ENCODE measurements at places on chromosomes 6 and 20. TPM values are rescaled to one million over a fixed set of nuclear protein-coding genes. Genes with fewer than 3 reads are reported as not detected.

GRCh38 chr20:23446505-23446904 lies 6.2 kb downstream of the CST11 start:
- peaks cover 6% of the 10 kb centered on the region for H3K27me3 ChIP-seq
- H3K4me1 ChIP-seq, result 0 out of 2 replicates have a peak, but pooled peaks cover 8% of the 10 kb centered on the region
- H3K36me3 ChIP-seq, result no peaks in the 10 kb centered on the region
- H3K27ac ChIP-seq, result no peak overlapping the region
- DNase-seq, result peak; percentile 85

GRCh38 chr6:114216789-114217467 lies 125.9 kb downstream of the HS3ST5 start:
- H3K27ac ChIP-seq, result 0 out of 2 replicates have a peak overlapping the region, but pooled peaks have one; percentile 7
- H3K36me3 ChIP-seq, result peaks cover 17% of the 10 kb centered on the region
- H3K4me3 ChIP-seq, result no peak overlapping the region
- peaks cover 45% of the 10 kb centered on the region for H3K4me1 ChIP-seq
- no peak for DNase-seq

DNA sequence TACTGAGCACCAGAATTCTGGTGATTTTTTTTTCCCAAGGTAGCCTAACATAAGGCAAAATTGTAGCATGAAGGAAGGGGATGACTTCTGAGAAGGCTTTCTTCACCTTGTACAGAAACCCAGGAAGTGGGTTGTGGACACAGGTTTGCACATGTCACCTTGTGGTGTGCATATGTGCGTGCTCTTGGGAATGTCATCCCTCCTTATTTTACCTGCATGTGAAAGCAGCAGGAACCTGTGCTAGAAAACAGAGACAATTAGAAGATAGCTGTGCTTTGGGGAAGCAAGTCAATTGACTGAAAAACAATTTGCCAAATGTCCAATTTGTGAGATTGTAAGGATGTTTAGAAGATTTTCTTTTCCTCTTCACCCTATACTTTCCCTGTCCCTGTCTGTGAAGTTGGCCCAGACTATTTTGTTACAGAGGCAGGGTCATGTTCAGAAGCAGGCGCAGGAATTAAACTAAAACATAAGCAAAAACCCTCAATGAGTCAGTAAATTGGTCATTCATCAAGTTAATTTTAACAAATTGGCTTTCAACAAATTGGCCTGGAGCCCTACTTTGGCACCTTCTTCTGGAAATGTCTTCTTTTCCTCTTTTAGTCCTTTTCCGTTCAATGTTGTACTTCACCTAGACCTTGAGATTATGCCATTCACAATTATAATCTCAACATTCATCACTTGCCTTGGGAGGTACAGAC lies 261.2 kb downstream of the ADGB start:
- H3K27me3 ChIP-seq, result no peaks in the 10 kb centered on the region
- no peak for DNase-seq
- H3K4me1 ChIP-seq, result peaks cover 7% of the 10 kb centered on the region
- H3K4me3 ChIP-seq, result no peak overlapping the region
- no peak overlapping the region for H3K27ac ChIP-seq
- H3K36me3 ChIP-seq, result no peaks in the 10 kb centered on the region

DNA sequence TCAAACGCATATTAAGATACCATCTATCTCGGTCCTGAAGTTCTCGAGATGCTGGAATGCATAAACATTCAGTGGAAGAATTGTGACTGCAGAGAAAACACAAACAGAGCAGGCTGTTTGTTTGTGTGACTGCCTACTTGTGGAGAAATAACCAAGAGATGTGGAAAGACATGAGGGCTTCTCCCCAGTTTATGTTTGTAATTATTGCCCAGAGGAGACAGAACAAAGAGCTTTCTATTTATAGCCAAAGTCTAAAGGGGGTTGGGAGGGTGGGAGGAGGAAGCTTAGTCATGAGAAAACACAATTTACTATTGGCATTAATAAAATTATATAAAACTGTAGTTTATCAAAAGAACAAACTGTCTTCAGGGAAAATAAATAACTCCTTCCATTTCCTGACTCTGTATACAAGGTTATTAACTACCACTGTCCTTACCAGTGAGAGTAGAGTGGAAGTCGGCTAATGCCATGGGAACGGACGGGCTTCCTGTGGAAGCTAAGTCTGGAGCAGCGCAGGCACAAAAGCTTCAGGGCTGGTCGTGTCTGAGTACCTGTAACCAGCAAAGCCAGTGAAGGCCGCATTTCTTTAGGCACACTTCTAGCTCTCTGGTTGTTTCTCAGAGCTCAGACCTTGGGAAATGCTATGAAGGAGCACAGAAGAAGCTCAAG lies 200.2 kb upstream of the SUPT3H start:
- H3K27ac ChIP-seq, result no peak overlapping the region
- no peaks in the 10 kb centered on the region for H3K27me3 ChIP-seq
- H3K4me1 ChIP-seq, result 0 out of 2 replicates have a peak, but pooled peaks cover 3% of the 10 kb centered on the region

DNA sequence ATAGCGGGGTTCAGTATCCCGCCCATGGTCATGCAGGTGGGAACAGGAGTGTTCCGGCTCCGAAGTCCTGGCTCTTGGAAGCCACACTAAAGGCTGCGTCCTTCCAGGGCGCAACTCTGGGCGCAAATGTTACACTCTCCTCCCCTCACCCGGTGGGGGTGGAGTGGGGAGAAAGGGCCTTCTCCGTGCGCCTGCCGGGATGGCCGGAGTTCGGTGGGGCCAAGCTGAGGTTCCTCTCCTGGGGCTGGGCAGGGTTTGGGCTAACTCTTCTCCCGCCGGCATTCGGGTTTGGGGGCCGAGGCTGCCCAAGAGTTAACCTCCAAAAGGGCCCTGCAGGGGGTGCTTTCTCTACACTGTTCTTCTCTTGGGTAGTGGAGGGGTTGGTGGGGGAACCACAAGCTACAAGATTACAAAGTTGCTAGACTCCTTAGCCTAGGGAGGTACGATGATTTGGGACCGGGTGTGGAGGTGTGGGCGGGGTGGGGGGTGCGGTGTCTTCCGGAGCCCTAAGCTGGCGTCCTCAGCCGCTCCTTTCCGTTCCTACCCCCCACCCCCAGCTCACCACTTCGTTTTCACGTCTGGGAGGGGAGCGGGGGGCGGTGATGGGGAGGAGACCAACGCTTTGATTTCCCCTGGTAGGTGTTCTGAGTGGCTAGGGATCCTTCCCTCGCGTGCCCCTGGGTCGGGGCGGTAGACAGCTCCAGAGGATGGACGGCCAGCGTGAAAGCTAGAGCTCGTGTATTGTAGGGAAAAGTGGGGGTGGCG lies 12.3 kb downstream of the NRN1 start:
- no peak overlapping the region for H3K27ac ChIP-seq
- H3K4me1 ChIP-seq, result peaks cover 58% of the 10 kb centered on the region
- DNase-seq, result peak; percentile 47
- peak overlapping the region; percentile 82 for H3K4me3 ChIP-seq
- no peaks in the 10 kb centered on the region for H3K36me3 ChIP-seq

DNA sequence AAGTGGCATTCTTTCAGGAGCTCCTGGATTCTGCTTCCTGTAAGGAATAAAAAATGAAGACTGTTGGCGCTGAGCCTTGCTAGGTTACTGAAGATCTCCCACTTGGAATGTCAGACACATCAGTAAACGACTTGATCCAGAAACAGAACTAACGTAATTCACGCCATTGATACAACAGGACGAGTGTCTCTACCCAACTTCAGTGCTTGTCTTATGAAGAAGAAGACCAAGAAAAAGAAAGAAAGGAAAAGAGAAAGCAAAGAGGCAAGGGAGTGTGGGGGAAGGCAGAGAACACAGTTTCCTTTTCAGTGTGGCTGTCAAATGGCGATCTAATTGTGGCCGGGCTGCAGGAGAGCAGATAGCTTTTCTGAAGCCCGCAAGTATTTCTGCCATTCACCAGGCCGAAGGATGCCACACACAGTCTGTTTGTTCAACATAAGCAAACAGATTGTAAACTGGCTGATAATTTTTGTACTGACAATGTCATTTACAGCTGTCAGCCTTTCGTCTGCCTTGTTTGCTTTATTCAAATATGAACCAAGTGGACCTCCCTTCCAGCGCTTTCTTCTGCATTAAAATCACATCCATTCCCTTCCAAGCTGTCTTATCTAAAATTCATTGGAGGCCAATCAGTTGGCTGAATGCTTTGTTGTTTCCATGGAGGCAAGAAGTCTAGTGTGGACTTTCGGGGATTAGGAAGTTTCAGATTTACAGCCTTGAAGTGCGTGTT lies 180.6 kb downstream of the FOXA2 start:
- H3K4me1 ChIP-seq, result peaks cover 25% of the 10 kb centered on the region
- no peak for DNase-seq
- peaks cover 33% of the 10 kb centered on the region for H3K27me3 ChIP-seq
- H3K36me3 ChIP-seq, result no peaks in the 10 kb centered on the region
- H3K4me3 ChIP-seq, result peak overlapping the region; percentile 54
- no peak overlapping the region for H3K27ac ChIP-seq

DNA sequence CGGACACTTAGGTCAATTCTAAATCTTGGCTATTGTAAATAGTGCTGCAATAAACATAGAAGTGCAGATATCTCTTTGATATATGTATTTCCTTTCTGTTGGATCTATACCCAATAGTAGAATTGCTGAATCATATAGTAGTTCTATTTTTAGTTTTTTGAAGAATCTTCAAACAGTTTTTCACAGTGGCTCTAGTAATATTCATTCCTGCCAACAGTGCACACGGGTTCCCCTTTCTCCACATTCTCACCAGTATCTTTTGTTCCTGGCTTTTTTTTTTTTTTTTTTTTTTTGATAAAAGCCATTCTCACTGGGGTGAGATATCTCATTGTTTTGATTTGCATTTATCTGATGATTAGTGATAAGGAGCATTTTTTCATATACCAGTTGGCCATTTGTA lies 1.8 kb upstream of the FBXL4 start:
- H3K36me3 ChIP-seq, result no peaks in the 10 kb centered on the region
- H3K4me3 ChIP-seq, result no peak overlapping the region
- H3K27ac ChIP-seq, result no peak overlapping the region
- no peaks in the 10 kb centered on the region for H3K27me3 ChIP-seq
- peaks cover 16% of the 10 kb centered on the region for H3K4me1 ChIP-seq

DNA sequence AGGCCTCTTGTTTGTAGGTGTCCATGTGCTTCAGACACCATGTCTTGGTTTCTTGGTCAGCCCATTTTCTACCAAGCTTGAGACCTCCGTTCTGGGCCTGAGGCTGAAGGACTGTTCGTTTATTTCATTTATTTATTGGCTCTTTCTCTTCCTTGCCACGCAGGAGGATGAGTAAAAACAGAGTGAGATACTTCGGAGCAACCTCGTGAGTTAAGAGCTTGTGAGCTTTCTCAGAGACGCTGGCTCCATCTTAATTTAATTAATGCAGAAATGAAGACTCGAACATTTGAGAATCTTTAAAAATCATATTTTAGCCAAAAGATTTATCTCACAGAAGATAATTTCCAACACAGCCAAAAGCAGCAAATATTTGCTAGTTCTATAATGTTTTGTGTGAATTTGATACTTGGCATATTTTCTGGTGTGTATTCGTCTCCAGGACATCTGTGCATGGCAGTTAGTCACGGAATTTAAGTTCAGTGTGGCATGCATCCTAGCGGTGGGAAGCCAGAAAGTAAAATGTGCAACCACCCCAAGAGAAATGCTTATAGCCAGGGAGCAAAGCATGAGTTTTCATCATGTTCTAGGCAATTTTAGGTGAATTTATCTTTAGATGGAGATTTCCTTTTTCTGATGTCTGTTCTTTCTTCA lies 76.0 kb downstream of the THBS2 start:
- H3K4me3 ChIP-seq, result no peak overlapping the region
- H3K27ac ChIP-seq, result no peak overlapping the region
- DNase-seq, result no peak
- peaks cover 6% of the 10 kb centered on the region for H3K4me1 ChIP-seq
- peaks cover 17% of the 10 kb centered on the region for H3K36me3 ChIP-seq

- H3K36me3 ChIP-seq, result no peaks in the 10 kb centered on the region
- DNase-seq, result no peak
- H3K4me3 ChIP-seq, result peak overlapping the region; percentile 65
- H3K4me1 ChIP-seq, result peaks cover 13% of the 10 kb centered on the region
Observed at GRCh38 chr20:46311719-46312074, 3.4 kb upstream of the CDH22 start.

DNA sequence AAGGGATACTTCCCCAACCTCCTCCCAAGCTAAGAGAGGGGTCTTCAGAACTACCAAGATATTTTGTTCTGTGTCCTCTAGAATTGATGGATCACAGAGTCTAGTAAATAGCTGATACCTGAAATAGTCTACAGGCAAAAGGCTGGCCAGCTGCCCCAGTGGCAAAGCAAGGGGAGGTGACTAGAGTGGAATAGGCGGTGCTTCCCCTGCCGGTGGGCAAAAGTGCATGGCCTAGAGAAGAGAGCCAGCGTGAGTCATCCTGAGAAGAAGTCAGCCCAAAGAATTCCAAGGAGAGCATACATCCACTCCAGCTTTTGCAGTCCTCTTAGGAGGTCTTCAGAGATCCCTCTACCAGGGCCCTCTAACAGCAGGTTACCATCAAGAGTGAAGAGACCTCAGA lies 14.7 kb downstream of the DPPA5 start:
- H3K27ac ChIP-seq, result no peak overlapping the region
- no peak for DNase-seq
- peaks cover 16% of the 10 kb centered on the region for H3K4me1 ChIP-seq
- H3K36me3 ChIP-seq, result no peaks in the 10 kb centered on the region
- H3K4me3 ChIP-seq, result no peak overlapping the region

DNA sequence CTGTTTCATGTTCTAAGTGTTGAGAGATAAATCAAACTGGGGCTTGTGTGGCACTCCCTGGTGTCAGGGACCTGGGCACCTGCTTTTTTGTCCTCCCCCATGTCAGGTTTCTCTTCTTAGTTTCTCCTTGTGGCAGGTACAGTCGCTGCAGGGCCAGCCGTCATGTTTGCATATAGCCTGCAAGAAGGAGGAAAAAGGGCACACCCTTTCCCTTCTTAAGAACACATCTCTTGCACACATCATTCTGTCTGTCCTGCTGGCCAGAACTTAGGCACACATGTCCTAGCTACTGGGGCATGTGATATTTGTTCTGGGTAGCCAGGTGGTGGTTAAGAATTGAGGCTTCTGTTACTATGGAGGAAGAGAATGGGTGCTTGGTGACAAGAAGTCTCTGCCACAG lies 27.9 kb downstream of the CDC5L start:
- H3K4me3 ChIP-seq, result no peak overlapping the region
- H3K27me3 ChIP-seq, result no peaks in the 10 kb centered on the region
- no peaks in the 10 kb centered on the region for H3K4me1 ChIP-seq
- H3K36me3 ChIP-seq, result peaks cover 50% of the 10 kb centered on the region
- H3K27ac ChIP-seq, result no peak overlapping the region

DNA sequence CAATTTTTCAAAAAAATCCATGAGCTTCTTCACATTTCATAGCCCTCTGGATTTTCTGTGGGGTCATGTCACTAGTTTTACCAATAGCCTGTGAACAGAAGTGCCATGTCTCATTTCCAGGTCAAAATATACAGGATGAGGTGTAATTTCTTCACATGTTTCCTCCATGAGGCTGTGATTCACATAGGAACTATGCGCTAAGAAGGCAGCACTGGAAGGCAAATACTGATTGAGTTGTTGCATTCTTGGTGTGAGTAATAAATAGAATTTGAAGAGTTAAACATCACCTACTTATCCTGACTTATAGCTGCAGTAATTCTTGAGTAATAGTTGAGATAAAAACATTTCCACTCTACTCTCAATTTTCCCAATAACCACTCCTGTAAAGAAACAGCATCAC lies 442.3 kb downstream of the HAO1 start:
- no peaks in the 10 kb centered on the region for H3K36me3 ChIP-seq
- DNase-seq, result no peak
- no peak overlapping the region for H3K27ac ChIP-seq
- no peak overlapping the region for H3K4me3 ChIP-seq
- H3K4me1 ChIP-seq, result peaks cover 3% of the 10 kb centered on the region
- no peaks in the 10 kb centered on the region for H3K27me3 ChIP-seq

FAM83B gene
- total RNA-seq, result 3.9 TPM

BMP7 gene
- 40.7 TPM for total RNA-seq

RNGTT gene
- total RNA-seq, result 22.0 TPM

LINC00237 gene
- 0.78 TPM for total RNA-seq

GRM1 gene
- total RNA-seq, result 0.41 TPM

C4A gene
- total RNA-seq, result 5.2 TPM

WFDC5 gene
- total RNA-seq, result not detected

PAX1 gene
- total RNA-seq, result not detected

SLC17A2 gene
- total RNA-seq, result not detected

ATAT1 gene
- total RNA-seq, result 19.3 TPM
